ENCODE measurements at places on chromosomes 13 and 19.

DNA sequence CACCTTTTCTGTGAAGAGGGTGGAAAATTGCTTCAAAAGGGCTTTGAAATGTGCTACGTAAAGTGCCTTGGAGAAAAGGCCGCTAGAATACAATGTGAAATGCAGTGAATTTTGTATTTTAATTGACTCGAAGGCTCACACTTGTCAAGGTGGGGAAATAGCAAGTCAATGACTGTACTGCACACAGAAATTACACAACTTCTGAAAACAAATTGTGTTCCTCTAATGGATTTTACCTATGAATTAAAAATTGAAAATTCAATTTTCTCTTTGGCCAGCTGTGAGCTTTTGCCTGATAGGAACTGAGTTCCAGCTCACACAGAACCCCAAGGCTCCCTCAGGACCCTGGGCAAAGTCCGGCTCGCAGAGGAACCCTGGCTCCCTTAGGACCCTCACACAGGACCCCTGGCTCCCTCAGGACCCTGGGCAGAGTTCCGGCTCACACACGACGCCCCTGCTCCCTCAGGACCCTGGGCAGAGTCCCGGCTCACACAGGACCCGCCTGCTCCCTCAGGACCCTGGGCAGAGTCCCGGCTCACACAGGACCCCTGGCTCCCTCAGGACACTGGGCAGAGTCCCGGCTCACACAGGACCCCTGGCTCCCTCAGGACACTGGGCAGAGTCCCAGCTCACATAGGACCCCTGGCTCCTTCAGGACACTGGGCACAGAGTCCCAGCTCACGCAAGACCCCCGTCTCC, 324.9 kb downstream of the UQCRFS1 start:
- no peak for ATAC-seq

DNA sequence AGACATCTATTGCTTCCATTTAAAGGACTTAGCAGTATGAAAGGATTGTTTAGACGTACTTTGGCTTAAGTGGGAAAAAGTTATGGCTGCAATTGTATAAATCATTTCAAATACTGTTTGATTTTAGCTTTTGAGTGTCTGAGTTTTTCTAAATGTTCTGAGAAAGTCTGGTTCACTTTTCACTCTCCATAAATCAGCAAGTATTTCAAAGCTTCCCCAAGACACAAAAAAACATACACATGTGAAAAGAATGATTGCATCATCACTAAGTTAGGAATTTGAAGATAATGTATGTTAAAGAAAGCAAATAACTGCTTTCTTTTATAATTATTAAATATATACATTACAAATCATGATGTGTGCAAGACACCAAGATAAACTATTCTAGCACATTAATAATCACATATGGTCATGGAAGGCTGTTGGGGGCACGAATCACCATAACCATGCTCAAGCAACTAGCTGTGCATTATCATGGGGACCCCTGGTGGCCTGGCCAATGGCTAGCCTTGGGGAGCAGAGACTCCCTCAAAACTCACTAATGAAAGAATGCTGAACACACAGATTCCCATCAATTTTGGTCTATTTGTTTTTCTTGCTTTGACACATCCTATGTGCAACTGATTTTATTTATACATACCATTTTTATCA, 111.1 kb downstream of the MIPEP start:
- no peak for ATAC-seq

GRCh38 chr19:49160450-49161189, 3.0 kb downstream of the TRPM4 start:
- no peak for ATAC-seq

GRCh38 chr13:77918391-77919245, at the start of gene EDNRB:
TSS of gene EDNRB (minus strand) at chr13:77918831. CDS start at chr13:77918573, 258 bp downstream.
- peak; percentile 84 for ATAC-seq

DNA sequence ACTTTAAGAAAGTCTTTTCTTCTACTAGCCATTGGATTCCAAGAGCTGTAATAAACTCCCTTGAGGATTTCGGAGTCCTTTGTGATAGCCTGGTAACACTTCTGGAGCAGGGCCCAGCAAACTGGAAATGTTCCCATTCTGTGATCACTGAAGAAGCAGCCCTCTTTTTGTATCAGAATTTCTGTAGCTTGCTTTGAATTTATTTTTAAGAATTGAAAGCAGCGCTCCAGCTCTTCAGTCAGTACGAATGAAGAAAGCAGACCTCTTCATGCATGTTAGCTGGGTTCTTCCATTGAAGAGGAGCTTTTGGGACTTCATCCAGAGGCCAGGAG, 141.5 kb downstream of the AKAP11 start:
- no peak for ATAC-seq

- ATAC-seq, result peak; percentile 38
Measured at GRCh38 chr19:19113040-19113626, 25.1 kb downstream of the TMEM161A start.

- no peak for ATAC-seq
Measured at GRCh38 chr13:85441975-85442374, 357.2 kb downstream of the SLITRK6 start.

DNA sequence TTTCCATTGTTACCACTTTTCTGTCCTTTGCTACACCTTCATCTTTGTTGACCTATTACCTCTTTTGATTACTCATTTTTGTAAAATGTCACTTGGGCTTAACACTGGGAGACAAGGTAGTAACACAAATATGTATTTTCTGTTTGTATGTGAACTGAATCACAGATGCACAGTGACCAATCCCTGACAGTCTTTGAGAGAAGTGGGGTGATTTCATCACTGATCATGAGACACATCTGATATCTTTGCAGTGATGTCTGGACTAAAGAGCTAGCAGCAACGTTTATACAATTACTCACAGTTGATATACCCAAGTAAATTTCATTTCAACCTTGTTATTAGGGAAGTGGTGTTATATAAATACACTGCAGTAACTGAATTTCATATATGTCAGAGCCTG, 1397.4 kb upstream of the SPRY2 start:
- ATAC-seq, result no peak

DNA sequence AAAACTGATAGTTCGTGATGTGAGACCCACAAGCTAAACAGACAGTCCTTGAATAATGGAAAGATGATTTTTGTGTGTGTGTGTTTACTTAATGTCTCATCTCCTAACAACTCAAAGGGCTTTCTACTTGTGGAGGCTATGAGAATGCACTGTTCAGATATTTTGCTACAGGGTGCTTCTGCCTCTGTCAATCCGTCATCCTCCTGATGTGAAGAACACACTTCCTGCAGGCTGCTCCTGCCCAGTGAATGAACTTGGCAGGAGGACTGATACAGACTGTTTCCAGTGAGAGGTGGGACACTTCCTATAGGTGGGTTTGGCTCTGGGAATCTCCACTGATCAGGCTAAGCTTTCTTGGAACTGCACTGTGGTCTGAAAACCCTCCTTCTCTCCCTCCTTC, 168.4 kb upstream of the STARD13 start:
- peak; percentile 39 for ATAC-seq

GRCh38 chr13:106277484-106278154, 257.8 kb downstream of the EFNB2 start:
- no peak for ATAC-seq

DNA sequence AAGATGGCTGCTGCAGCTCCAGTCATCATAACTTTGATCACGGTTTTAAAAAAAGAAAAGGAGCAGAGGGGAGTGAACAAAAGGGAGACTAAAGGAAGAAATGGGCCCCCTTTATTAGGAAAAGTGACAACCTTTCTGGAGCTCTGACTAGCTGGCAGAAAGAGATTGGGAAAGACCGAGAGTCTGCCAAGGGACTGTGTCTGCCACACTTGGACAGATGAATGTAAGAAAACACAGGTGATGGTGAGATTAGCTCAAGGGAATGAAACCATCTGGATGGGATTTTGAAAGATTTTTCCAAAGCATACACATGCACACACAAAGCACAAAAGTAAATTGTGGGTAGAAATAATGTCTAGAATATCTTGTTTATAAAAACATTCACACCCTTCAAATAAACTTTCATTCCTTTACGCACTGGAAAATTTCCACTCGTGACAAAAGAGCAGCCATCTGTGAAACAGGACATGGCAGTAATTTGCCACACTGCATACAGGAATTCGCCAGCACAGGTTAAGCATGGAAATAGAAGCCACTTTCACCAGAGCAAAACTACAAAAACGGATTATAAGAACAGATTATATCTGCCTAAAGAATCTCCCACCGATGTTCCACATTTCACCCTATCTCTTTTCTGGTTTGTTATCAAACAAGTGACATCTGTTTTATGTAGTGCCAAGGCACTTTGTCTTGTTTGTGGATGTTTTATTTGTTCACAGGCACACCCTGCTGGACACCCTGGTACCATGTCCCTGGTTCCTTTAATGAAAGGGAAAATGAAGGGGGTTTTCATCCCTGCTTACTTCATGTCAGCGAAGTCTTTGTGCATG, 819.5 kb downstream of the DIAPH3 start:
- no peak for ATAC-seq

DNA sequence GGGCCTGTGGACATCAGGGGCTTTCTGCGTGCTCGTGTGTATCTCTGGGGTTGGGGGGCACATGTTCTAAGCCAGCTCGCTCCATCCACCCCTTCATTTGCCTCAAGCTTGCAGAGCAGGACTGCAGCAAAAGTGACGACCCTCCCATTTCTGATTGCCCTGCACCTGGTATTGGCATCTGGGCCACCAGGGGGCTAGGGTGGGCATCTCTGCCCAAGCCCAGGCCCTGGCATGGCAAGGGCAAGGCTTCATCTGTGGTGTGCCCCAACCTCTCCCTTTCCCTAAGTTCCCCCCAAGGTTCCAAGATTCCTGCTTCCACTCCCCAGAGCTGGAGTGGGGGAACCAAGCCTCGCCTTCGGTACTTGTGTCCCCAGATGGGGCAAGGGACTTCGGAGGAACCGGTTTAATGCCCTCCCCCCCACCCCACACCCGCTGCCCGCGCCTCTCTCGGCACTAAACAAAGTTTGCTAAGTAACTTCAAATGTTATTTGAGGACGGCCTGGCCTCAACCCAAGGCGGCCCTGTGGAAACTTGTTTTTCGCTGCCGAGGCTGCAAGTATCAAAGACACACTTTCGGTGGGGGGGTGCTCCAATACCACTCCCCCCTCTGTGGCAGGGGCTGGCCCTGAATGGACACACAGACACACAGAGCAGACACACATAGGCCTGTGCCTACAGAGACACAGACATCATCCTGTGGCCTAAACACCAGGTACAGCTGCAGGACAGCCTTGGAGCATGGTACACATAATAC, 12.2 kb downstream of the NFIX start:
- no peak for ATAC-seq

DNA sequence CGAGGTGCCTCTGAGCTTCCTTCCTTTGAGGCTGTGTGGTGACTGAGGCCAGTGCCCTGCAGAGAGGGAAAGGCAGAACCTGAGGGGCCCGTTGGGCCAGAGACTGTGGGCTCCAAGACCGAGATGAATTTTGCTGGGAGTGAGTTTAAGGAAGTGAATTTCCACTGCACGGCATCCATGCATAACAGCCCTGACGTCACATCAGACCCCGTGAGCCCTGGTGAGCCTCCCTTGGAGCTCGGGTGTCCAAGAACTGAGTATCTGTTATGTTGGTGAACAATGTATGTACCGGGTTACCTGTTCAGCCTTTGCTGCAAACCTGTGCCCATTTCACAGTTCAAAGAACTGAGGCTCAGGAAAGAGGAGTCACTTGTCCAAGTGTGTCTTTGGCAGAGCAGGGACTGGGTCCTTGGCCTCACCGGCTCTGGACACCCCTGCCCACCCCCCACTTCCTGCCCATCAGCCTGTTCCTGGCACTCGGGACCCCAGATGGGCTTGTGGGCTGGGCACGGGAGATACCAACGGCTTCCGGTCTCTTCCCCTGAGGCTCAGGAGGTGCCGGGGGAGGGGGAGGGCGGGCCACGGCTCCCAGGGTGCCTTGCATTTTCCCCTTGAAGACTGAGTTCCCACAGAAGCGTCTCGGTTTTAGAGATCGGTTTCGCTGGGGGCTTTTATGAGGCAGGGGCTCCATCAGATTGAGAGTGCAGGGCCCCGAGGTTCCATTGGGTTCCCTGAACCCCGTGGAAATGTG, 33.7 kb downstream of the NFILZ start:
- no peak for ATAC-seq

- ATAC-seq, result no peak
Measured at GRCh38 chr19:48696353-48697010, 711 bp downstream of the FUT2 start.

- ATAC-seq, result no peak
Measured at GRCh38 chr13:104267206-104267811, 1201.1 kb upstream of the SLC10A2 start.

GRCh38 chr13:36915106-36915505, 4.9 kb downstream of the SMAD9 start:
- ATAC-seq, result no peak

DNA sequence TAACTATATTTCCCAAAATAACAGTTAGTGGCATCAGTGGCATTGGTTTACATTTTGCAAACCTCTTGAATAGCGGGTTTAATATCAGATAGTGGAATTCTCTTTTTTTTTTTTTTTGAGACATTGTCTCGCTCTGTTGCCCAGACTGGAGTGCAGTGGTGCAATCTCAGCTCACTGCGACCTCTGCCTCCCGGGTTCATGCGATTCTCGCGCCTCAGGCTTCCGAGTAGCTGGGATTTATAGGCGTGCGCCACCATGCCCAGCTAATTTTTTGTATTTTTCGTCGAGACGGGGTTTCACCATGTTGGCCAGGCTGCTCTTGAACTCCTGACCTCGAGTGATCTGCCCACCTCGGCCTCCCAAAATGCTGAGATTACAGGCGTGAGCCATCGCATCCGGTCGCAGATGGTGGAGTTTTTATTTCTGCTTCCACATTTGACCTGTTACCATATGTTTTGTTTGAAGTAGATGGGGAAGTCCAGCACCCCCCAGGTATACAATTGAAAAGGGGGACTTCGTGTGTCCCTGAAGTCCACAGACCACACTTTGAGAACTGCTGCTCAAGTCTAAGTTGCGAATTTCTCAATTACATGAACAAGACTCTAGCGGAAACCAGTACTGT, 40.5 kb upstream of the XPO4 start:
- ATAC-seq, result no peak

- ATAC-seq, result no peak
Measured at GRCh38 chr19:48398102-48398374, 4.6 kb downstream of the GRIN2D start.

- no peak for ATAC-seq
Measured at GRCh38 chr13:44117351-44117750, 237.6 kb downstream of the LACC1 start.

- no peak for ATAC-seq
Measured at GRCh38 chr13:98325724-98326123, 148.7 kb upstream of the RNF113B start.

DNA sequence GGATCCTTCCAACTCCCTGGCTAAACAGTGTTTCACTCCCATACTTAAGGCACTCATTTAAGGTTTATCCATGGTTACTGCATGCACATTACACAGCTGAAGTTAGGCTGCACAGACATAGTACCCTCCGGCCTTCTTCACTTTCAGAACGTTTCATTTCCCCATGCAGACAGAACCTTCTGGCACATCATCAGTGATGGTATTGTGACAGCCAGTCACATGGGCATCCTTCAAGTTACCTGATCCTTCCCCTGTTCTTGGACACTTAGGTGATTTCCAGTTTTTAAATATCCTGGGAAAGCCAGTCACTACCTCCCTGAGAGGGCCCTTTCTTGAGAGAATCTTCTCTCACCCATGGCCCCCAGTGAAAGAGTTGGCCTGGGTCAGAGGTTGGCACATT, 9.1 kb downstream of the SMIM7 start:
- ATAC-seq, result no peak
